Psoas muscle (tissue), 8 donors: ENCODE measurements at places on chromosomes 2 and 18. TPM values are rescaled to one million over a fixed set of nuclear protein-coding genes. Genes with fewer than 3 reads are reported as not detected.

DNA sequence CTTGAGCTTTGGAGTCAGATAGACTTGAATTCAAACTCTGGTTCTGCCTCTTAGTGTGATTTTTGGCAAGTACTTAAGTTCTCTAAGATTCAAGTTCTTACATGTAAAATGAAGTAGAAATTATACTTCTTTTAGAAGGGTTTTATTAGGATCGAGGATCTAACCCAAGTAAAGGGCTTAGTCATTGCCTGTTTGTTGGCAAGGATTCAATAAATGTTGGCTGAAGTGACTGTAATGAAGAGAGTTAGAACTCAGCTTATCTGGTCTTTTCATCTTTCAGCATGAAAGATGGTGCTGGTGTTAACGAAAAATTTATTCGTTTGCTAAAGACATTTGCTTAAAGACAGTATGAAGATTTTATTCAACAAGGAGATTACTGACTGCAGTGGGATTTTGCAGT is 315.9 kb upstream of the THUMPD2 start:
- no peak overlapping the region for H3K27ac ChIP-seq
- peaks cover 3% of the 10 kb centered on the region for H3K27me3 ChIP-seq
- H3K36me3 ChIP-seq: no peaks in the 10 kb centered on the region
- no peak for DNase-seq
- H3K4me1 ChIP-seq: no peaks in the 10 kb centered on the region
- no peak overlapping the region for H3K4me3 ChIP-seq

- H3K4me3 ChIP-seq: no peak overlapping the region
- no peaks in the 10 kb centered on the region for H3K4me1 ChIP-seq
- no peaks in the 10 kb centered on the region for H3K27me3 ChIP-seq
Observed at GRCh38 chr18:6013171-6013810, 118.0 kb upstream of the TMEM200C start.

DNA sequence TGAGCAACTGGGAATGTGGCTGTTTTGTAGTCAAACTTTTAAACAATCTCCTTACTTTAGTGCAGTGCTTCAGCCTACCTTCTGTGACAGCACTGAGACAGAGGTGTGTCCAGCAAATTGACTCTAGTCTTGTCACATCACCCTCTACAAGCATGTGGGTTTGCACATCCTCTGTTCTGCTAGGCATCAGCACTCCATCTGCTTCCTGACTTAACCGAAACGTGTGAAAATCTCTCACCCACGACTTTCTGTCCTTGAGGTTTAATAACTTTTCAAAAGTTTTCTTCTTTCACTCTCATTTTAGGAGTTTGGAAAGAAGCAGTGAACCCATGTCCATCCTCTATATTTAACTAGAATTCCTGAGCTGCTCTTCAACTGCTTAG is 42.6 kb downstream of the TTR start:
- no peaks in the 10 kb centered on the region for H3K27me3 ChIP-seq
- H3K4me3 ChIP-seq: no peak overlapping the region
- no peak for DNase-seq
- H3K27ac ChIP-seq: no peak overlapping the region
- no peaks in the 10 kb centered on the region for H3K36me3 ChIP-seq

DNA sequence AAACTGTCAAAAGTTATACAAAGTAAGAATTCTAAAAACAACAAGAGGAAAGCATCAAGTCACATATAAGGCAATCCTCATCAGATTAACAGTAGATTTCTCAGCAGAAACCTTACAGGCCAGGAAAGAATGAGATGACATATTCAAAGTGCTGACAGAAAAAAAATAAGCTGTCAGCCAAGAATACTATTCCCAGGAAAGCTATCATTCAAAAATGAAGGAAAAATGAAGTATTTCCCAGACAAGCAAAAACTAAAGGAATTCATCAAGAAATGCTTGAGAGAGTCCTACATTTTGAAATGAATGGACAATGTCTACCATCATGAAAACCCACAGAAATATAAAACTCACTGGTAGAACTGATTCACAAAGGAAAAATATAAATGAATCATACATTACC is 268.9 kb upstream of the OSR1 start:
- no peak overlapping the region for H3K4me3 ChIP-seq
- H3K4me1 ChIP-seq: no peaks in the 10 kb centered on the region

DNA sequence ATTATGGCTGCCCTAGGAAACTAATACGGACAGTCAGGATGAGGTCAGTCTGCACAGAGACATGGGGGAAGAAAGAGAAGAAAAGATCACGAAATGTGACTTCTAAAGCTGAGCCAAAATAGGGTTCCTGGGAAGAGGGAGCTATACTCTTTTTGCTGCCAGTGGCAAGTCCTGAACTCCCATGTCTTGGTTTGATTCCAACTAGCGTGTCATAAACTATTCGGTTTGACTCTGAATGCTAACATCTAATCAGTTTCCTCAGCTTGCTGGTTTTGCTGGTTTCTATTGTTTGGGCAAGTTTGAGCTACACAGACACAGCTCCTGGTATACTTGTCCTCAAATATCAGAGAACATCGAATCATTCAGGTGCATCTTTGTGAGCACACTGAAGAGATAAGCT is 80.5 kb upstream of the CYP1B1 start:
- H3K27ac ChIP-seq: no peak overlapping the region
- no peak for DNase-seq
- no peaks in the 10 kb centered on the region for H3K36me3 ChIP-seq

- H3K27ac ChIP-seq: no peak overlapping the region
- no peaks in the 10 kb centered on the region for H3K4me1 ChIP-seq
- H3K27me3 ChIP-seq: no peaks in the 10 kb centered on the region
- no peak for DNase-seq
- no peaks in the 10 kb centered on the region for H3K36me3 ChIP-seq
Observed at GRCh38 chr2:78070693-78071092, 548.5 kb upstream of the LRRTM4 start.

GRCh38 chr18:10336749-10337350 is 117.6 kb upstream of the APCDD1 start:
- H3K4me1 ChIP-seq: no peaks in the 10 kb centered on the region
- no peak for DNase-seq
- H3K27ac ChIP-seq: no peak overlapping the region
- no peaks in the 10 kb centered on the region for H3K36me3 ChIP-seq
- H3K27me3 ChIP-seq: no peaks in the 10 kb centered on the region

DNA sequence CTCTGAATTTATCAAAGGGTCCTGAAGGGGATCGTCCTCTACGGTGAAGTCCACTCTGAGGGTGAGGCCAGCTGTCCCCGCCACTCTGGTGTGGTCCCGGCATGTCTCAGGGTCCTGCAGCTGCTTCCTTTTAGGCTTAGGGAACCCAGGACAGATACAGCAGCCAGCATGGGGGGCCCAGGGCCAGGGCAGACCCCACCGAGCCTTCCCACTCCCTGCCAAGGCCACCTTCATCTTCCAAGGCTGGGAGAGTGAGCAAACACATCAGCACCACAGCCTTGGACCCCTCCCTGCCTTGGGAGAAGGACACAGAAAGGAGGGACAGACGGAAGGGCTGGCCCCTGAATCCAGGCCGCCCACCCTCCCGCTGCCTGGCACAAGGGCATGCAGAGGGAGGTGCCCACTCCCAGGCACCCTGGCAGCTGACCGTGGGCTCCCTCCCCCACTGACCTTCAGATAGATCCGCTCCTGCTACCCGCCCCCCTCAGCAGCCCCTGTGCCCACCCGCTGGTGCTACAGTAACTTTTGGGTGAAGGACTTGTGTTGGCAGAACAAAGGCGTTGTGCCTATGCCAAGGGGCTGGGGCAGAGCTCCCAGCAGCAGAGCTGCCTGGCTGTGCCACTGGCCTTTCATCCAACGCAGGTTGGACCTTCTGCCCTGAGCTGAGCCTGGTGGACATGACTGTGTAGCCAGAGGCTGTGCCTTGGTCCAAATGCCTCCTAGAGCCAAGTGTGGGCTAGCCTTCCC is 7.6 kb downstream of the CYP26B1 start:
- H3K27me3 ChIP-seq: no peaks in the 10 kb centered on the region
- H3K4me1 ChIP-seq: peaks cover 27% of the 10 kb centered on the region
- DNase-seq: no peak
- no peaks in the 10 kb centered on the region for H3K36me3 ChIP-seq
- H3K27ac ChIP-seq: no peak overlapping the region
- H3K4me3 ChIP-seq: no peak overlapping the region

GRCh38 chr2:15610430-15610952 is 18.8 kb downstream of the DDX1 start:
- no peak overlapping the region for H3K4me3 ChIP-seq
- peaks cover 14% of the 10 kb centered on the region for H3K36me3 ChIP-seq
- no peaks in the 10 kb centered on the region for H3K4me1 ChIP-seq
- no peak for DNase-seq
- H3K27me3 ChIP-seq: no peaks in the 10 kb centered on the region

GRCh38 chr2:220892018-220892634 is 680.0 kb downstream of the EPHA4 start:
- no peak for DNase-seq
- H3K4me3 ChIP-seq: no peak overlapping the region
- no peaks in the 10 kb centered on the region for H3K27me3 ChIP-seq
- no peak overlapping the region for H3K27ac ChIP-seq
- no peaks in the 10 kb centered on the region for H3K36me3 ChIP-seq

- peak; percentile 51 for DNase-seq
- no peaks in the 10 kb centered on the region for H3K36me3 ChIP-seq
- H3K27ac ChIP-seq: peak overlapping the region; percentile 65
- peak overlapping the region; percentile 82 for H3K4me3 ChIP-seq
- H3K4me1 ChIP-seq: peaks cover 34% of the 10 kb centered on the region
Observed at GRCh38 chr2:54560146-54560881, 104.2 kb downstream of the SPTBN1 start.

DNA sequence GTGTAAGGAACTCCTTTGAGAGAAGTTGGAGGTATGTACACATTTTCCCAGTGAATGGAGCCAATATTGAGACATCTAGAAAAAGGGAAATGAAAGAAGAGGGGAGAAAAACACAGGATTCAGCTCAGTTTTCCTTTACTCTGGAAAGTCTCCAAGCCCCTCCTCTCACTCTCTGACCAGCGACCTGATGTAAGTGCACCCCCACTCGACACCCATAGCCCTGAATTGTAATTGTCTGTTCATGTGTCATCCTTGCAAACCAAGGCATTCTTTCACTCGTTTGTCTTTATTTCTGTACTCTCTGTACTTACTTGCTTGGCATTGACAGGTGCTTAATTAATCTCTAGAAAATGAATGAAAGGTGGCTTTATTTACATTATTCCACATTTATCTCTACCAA is 55.7 kb upstream of the CTAGE1 start:
- no peak overlapping the region for H3K27ac ChIP-seq
- no peaks in the 10 kb centered on the region for H3K4me1 ChIP-seq
- no peak overlapping the region for H3K4me3 ChIP-seq
- no peaks in the 10 kb centered on the region for H3K27me3 ChIP-seq

Gene LRP2
- not detected for total RNA-seq

Gene TMEFF2
- total RNA-seq: not detected

Gene PROKR1
- total RNA-seq: not detected

Gene RESP18
- total RNA-seq: not detected

Gene MBD2
- 26.9 TPM for total RNA-seq

Gene NEUROD1
- total RNA-seq: not detected
